ENCODE measurements at places on chromosomes 5 and 9. TPM values are rescaled to one million over a fixed set of nuclear protein-coding genes. Genes with fewer than 3 reads are reported as not detected.

GRCh38 chr5:16392718-16393117, 72.9 kb downstream of the ZNF622 start:
- DNase-seq = no peak

GRCh38 chr5:150143350-150144245, 12.0 kb downstream of the PDGFRB start:
- DNase-seq = peak; percentile 59

The PCDHB14 gene
- 1.8 TPM for total RNA-seq

DNA sequence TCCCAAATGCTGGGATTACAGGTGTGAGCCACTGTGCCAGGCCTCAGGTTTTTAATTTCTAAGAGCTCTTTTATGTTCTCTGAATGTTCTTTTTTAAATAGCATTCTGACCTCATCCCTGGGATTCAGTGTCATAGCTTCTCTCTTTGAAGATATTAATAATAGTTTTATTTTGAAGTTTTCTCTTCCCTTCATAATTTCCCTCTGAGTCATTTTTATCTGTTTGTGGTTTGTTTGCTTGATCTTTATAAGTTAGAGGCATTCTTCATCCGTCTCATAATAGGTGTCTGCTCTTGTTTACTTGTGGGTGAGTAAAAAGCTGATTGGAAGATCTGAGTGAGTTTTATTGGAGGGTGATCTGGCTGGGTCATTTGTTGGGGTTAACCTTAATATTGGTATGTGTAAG, 12.5 kb upstream of the MAMDC2 start:
- DNase-seq = no peak

DNA sequence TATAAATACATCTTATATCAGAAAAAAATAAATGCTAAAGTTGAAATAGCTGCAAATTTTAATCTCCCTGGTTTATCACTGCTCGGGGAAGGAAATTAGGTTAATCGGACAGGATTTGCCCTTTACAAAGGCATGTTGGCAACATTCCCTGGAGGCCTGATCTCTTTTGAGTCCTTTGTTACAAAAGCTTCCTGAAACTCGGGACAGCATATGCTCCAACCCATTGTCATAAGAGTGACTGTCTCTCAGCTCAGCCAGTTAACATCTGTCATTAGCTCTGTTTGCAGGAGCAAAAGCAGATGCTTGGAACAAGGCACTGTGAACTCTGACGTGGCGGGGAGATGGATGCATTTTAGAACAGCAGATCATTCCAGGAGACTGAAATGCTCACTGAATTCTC, 80.6 kb downstream of the MYO10 start:
- DNase-seq = no peak

GRCh38 chr5:103035701-103036100, 84.2 kb downstream of the GIN1 start:
- DNase-seq = no peak

GRCh38 chr5:69271376-69271775, 36.7 kb downstream of the CDK7 start:
- DNase-seq = peak; percentile 31

DNA sequence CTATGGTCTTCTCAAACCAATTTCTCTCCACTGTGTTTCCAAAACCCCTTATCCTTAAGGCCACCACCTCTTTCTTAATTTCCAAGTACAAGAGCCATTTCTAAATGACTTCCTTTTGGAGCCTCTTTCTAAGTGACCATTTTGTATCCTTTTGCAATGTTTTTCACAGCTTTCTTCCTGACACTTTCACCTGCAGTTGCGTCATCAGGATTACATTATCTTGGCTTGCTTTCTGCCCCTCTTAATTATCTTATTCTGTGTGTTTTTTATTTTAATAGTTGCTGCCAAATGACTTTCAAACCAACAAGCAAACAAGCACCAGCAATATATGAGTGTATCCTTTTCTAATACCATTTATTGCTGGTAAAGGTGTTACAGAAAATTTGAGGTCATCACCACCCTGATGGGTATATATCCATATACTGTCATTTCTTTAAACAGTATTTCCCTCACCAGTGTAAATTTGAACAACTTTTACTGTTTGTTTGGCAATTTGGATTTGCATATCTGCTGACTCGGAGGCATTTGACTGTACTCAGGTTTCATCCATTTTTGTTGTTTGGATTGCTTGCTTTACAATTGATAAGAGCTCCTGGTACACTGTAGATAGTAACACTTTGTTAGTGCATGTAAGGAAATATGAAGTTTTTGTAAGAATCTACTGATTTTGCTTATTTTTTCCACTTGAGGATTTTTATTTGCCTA, 5.4 kb upstream of the ANXA1 start:
- no peak for DNase-seq

DNA sequence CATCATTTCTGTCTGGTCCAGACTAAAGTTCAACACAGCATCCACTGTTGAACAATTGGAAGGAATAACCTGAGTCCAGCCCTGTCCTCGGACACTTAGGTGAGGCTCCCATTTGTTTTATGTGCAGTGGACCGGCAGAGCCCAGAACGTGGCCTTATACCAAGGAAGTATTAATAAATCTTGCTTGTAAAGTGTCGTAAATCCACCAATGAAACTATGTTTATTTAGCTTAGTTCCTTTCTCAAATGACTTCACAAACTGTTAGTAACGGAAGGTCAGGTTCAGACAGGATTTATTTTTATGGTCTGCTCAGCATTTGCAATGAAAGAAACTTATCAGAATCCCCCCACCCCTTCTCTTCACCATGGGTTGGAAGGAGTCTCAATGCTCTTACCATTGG, 149.5 kb downstream of the PCSK1 start:
- no peak for DNase-seq

GRCh38 chr9:18441261-18441660, 32.7 kb upstream of the ADAMTSL1 start:
- DNase-seq = no peak

The DEPDC1B gene
- 8.4 TPM for total RNA-seq

- no peak for DNase-seq
These were observed 18.1 kb upstream of the FTMT start for GRCh38 chr5:121833617-121834016.

GRCh38 chr9:96088510-96088909, 213.0 kb downstream of the ERCC6L2 start:
- DNase-seq = no peak

The SPATA31E1 gene
- total RNA-seq = 0.07 TPM

DNA sequence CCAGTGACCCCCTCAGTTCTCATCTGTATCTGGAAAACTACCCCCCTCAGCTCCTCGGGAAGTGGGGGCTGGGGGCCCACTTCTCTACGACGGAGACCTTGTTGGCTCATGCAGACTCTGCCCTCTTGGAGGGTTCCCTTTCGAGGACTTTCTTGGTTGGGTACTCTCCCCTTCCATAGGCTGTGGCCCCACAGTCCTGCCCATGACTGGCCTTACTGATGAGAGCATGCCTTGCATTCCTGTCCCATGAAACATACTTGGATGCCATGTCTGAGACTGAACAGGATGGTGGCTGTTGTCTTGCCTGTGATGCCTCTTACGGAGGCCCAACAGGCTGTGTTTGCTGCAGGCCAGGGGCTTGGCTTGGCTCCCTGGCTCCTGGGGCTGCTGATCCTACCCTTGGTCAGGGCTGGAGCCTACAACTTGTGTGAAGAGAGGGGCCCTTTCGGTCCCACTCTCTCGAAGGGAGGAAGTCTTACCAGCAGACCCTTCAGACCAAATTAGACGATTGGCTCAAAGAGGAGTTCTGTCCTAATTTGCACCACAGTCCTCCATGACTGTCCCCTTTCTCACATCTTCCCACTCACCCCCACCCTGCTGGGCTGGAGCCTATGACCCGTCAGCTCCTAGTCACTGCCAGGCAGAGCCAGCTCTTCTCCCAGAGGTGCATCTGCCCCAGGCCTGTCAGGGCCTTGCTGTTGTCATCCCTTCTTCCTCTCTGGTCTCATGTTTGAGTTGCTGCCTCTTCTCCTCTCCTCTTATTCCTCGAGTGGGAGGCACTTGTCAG, 109.9 kb downstream of the CACNA1B start:
- DNase-seq = no peak

GRCh38 chr9:130837643-130838042, 2.6 kb downstream of the ABL1 start:
- no peak for DNase-seq

DNA sequence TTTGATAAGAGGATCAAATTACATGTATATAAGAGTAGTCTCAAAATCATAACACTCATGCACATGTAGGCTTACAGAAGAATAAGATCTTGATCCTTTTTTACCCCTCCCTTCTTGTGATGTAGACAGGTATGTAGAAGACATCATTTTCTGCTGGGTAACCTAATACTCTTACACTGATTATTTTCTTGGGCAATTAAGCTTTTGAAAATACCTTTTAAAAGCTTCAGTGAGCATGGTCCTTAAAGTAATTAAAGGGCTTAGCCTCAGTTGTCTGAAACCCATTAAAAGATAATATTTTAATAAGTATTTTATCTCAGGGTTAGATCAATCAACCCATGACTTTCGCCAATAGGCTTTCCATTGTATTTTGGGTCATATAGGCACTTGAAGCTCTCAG, 50.6 kb downstream of the ALDH1A1 start:
- no peak for DNase-seq

The OTP gene
- not detected for total RNA-seq

- no peak for DNase-seq
These were observed 240.3 kb downstream of the TLE4 start for GRCh38 chr9:79812099-79812498.

GRCh38 chr5:39466846-39467245, 42.1 kb upstream of the DAB2 start:
- DNase-seq = no peak

DNA sequence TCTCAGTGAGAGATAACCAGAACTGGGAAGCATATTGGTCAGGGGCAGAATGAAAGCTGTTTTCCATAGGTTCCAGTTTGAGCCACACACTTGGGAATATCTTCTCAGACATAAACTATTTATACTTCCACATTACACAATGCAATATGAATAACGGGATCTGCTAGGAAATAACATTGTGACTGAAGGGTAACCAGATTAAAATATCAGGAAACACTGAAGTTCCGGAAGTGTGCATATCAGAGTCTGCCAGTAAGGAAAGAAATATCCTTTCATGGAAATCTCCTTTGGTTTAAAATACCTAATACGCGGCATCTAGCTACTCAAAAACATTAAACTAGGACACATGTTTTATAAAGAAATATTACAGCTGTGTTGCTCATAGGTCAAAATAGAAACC, 56.3 kb downstream of the ST8SIA4 start:
- no peak for DNase-seq

The PCDHB11 gene
- total RNA-seq = 0.59 TPM

DNA sequence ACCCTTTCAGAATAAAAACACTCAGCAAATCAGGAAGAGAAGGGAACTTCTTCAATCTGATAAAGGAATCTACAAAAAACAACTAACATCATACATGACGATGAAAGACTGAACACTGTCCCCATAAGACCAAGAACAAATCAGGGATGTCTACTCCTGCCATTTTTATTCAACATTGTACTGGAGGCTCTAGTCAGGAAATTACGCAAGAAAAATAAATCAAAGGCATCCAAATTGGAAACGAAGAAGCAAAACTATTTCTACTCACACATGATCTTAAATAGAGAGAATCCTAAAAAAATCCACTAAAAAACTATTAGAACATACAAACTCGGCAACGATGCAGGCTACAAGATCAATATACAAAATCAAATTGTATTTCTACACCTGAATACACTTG, 42.3 kb downstream of the IPPK start:
- no peak for DNase-seq

- DNase-seq = no peak
These were observed 303.6 kb upstream of the MSX2 start for GRCh38 chr5:174420651-174421407.

The ARID3C gene
- total RNA-seq = not detected

DNA sequence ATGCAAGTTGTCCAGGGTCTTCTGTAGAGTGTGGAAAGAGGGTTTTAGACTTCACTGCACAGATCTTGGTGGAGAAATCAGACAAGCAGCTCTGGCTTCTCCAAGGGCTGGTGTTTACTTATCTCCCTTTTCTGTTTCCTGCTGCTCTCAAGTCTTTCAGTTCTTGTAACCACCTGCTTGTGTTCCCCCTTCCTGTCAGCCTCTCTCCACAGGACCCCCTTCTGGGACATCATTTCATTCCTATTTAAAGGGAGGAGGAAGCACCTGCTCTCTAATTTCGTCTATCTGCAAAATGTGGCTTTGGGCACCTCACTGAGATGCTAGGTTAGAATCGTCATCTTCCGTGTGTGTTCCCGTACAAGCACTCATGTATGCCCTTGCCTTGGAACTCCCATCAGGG, 636.2 kb downstream of the MTRR start:
- no peak for DNase-seq

DNA sequence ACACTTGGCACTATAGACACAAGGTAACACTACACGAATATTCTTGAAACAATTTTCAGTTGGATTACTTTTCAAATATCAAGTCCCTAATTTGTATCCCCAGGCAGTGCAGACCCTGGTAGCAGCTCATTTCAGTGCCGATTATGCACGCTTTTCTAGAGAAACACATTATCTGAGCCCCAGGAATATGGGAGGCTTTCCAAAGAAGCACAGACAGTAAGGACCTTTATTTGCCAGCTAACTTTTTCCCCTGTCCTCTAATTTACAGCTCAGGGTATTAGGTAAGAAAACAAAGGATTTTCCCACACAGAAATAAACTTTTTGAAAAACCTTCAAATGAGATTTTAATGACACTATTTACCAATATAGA, 852.3 kb upstream of the DMAC1 start:
- DNase-seq = no peak

DNA sequence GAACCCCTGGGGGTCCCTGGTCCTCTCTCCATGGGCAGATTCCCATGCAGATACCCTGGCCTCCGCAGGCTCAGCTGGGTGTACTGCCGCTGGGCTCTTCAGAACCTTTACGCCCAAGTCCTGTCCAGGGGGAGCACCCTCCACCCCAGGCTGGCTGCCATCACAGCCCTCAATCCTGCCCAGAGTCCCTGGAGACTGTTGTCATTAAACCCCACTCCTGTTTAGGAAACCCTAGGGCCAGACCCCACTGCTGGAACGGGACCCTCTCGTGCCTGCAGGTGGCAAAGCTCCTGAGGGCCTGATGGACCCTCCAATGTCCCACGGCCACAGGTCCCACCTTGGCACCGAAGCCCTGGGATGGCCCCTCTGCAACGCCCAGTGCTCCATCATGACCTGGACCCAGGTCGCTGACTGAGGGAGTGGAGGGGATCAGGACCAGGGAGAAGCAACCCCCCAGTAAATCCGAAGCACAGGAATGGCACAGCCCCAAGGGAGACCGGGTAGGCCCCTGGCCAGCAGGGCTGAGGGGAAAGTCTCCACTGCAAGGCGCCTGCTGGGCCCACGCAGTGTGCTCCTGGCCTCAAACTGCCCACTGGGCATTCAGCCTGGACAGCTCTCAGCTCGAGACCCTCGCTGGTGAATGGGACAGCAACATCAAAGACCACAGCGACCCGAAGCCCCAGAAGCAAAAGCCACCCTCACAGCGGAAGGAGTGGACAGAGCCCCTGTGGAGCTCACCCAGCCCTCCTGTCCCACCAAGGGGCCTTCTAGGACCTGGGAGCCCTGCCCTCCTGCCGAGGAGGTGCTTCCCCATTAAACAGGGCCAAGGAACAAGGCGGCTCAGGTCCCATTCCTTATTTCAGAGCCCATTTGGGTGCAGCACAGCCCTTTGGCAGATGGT, 8.3 kb downstream of the ZDHHC11B start:
- DNase-seq = peak; percentile 19

The PCDHGA5 gene
- total RNA-seq = 0.52 TPM

- no peak for DNase-seq
These were observed at the start of gene HMMR for GRCh38 chr5:163460562-163461171. Gene HMMR (plus strand): TSS chr5:163460632. CDS start chr5:163460693, 61 bp downstream.

- no peak for DNase-seq
These were observed 372.3 kb downstream of the CTNND2 start for GRCh38 chr5:11531811-11532555.

Data from colonic mucosa (tissue), 4 donors.